NCI-H1092 treated with DMSO at 0.1 percent for 48 hours (cell line): ENCODE measurements at places on chromosomes 3 and 15.
A peak's percentile ranks its signal among the peaks of the same experiment; 100 is the strongest.

DNA sequence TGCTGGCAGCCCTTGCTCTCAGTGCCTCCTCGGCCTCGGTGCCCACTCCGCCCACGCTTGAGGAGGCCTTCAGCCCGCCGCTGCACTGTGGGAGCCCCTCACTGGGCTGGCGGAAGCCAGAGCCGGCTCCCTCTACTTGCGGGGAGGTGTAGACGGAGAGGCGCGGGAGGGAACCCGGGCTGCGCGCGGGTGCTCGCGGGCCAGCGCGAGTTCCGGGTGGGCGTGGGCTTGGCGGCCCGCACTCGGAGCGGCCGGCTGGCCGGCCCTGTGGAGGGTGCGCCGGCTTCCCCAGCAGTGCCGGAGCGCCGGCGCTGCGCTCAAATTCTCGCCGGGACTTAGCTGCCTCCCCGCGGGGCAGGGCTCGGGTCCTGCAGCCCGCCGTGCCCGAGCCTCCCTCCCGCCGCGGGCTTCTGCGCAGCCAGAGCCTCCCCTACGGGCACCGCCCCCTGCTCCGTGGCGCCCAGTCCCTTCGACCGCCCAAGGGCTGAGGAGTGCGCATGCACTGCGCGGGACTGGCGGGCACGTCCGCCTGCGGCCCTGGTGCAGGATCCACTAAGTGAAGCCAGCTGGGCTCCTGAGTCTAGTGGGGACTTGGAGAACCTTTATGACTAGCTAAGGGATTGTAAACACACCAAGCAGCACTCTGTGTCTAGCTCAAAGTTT lies 231.5 kb downstream of the EFHB start:
- DNase-seq: no peak

DNA sequence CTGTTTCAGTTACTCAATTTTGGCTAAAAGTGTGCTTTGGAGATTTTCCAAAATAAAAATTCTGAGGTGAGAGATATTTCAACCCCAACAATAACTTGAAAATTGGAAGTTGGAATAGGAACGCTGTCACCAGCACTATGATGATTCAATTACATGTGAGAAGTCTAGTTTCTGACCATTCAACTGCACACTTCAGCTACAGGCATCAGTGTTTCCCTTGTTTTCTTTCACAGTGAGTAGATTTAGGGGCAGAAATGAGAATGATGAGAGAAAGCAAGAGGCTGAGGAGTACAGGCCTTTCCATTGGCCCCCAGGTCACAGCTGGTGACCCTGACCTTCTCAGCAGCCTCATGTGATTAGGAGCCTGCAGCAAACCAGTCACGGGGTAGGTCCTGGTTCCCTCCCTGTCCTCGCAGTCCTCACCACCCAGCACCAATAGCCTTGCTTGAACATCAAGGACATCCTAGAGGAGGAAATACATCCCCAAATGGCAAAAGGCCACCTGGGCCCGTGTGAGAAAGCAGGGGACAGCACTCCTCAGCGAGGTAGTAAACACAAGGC lies 10.0 kb upstream of the FILIP1L start:
- DNase-seq: no peak

- no peak for DNase-seq
Measured at GRCh38 chr15:49751751-49752150, 130.9 kb downstream of the DTWD1 start.

DNA sequence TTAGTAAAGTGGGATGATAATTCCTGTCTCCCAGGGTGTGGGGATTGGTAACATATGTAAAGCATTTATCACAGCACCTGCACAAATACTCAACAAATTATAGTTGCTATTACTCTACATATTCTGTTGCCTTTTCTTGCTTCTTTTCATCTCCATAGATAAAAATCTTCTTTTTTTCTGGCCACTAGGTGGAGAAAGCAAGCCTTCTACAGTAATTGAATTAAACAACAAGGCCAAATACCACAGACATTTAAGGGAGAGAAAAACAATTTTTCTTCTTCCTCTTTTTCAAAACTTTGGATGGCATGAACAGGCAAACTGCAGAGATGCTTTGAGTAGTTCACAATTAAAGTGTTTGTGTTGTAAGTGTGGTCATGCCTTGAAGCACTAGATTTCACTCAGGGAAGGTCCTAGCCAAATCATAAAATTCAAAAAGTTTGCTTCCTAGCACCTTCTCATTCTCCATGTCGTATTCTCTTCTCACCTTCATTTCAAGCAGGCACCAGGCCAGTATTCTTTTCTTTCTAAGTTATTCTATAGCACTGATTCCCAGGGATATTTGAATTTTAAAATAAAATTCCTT lies 493.4 kb upstream of the TGFBR2 start:
- DNase-seq: peak; percentile 69

DNA sequence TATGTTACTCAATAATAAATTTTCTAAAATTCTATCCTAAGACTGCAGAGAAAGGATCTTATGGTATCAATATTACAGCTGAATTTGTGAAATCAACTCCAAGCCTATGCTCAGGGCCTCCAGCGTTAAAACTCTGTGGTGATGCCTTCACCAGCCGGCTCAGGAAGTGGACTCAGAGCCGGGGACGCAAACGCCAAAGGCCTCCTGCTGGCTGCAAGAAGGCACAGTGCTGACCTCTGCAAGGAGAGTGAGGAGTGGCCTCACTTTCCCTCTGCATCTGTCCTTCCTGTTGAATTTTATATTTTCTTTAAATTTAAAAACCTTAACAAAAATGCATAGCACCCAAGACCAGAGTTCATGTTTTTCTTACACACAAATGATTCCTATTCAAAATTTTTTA lies 48.5 kb downstream of the HERC2 start:
- no peak for DNase-seq

DNA sequence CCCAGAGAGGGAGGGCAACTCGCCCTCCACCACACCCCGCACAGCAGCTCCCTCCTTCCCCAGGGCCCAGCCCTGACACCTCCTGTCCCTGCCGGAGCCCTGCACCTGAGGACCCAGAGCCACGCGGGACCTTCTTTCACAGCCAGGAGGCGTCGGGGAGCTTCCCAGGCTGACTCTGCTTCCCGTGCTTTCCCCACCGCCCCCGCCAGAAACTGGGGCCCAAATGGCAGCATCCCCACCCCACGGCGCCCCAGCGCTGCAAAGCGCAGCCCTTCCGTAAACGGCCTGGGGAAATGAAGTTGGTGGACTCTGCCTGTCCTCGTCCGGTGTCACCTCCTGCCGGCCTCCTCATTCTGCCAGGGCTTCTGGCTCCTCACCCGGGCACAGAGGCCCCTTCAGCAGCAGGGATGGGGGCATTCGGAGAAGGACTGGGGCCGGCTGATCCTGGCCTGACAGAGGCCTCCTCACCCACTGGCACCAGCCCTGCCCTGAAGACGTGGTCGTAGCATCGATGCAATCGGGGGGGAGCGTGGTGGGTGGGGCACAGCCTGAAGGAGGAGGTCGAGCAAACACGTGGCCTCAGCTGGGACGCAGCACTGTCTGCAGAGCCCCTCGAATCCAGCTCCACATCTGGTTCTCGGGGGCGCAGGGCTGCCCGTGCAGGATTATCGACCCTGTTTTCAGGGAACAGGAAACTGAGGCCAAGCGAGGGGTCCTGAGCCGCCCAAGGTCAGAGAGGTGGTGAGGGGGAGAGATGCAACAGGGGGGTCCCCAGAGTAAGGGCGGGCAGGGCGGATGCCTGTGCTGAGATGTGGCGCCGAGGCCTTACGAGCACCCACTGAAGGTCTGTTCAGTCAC lies 235.4 kb downstream of the XXYLT1 start:
- DNase-seq: no peak

GRCh38 chr3:76138921-76139320 lies 353.6 kb upstream of the ZNF717 start:
- no peak for DNase-seq

DNA sequence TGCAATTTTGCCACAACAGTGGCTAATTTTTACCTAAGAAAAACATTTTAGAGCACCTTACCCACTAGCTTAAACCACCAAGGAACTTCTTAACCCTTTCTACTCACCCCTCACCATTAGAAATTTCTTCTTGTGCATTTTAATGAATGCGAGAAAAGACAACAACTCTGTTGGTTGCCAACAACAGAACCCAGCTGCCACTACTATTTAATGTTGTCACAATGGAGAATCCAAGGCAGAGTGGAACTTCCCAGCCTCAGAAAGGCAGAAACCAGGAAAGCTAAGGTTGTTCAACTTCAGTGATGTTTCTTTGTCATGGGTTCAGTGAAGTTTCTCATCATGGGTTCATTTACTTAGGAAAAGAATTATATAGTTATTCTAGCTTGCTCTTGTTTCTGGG lies 325.2 kb upstream of the ARL6 start:
- DNase-seq: no peak

- no peak for DNase-seq
Measured at GRCh38 chr3:193853511-193854219, 260.7 kb downstream of the OPA1 start.

GRCh38 chr3:18223974-18224373 lies 201.2 kb downstream of the SATB1 start:
- no peak for DNase-seq

DNA sequence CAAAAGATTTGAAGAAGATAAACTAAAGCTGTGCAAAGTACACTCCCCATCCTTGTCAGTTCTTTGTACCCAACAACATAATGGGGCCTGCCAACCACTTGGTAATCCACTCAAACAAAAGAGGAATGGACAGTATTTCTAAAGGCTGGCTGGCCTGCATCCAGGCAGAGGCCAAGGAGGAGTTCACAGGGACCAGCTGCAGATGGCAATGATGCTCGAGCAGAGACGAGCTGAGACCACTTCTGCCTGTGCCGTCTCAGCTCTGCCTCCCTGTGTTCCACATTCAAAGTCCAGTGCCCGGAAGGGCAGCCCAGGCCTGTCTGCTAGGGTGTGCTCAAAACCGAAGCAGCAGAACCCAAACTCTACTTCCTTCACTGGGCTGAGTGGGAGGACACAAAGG lies 14.3 kb downstream of the CXCR6 start:
- peak; percentile 30 for DNase-seq

- no peak for DNase-seq
Measured at GRCh38 chr3:148420242-148420641, 277.5 kb upstream of the AGTR1 start.

GRCh38 chr15:64691896-64692565 lies 83.4 kb downstream of the RBPMS2 start:
- no peak for DNase-seq

GRCh38 chr3:48140336-48140757 lies 47.9 kb downstream of the CDC25A start:
- DNase-seq: no peak

- no peak for DNase-seq
Measured at GRCh38 chr3:121957674-121958415, 63.6 kb downstream of the SLC15A2 start.

DNA sequence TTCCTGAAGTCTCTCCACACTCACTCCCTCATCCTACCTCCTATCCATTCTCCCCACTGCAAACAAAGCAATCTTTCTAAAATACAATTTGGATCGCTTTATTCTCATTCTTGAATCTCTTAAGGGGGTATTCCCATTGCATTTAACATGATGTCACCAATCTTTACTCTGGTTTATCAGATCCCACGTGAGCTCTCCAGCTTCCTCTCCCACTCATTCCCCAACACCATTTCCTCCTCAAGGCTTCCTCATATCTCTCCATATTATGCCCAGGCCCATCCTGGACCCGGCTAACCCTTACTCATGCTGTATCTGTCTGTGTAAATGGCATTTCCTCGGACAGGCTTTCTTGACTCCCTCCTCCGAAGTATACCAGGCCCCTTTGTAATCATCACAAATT lies 165.0 kb downstream of the CD47 start:
- DNase-seq: no peak

DNA sequence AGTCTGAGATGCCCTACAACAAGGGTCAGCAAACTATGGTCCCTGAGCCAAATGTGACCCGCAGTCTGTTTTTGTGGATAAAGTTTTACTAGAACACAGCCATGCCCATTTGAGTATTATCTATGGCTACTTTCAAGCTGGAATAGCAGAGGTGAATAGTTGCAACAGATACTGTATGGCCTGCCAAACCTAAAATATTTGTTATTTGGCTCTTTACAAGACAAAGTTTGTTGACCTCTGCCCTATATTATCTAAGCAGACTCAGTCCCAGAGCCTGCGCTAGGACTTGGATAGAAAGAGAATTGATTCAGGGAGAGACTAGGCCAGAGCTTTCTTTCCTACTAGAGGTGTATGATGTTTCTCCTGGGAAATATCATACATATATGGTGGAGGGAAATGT lies 81.7 kb upstream of the NMNAT3 start:
- no peak for DNase-seq

- no peak for DNase-seq
Measured at GRCh38 chr3:13792512-13793371, 87.1 kb downstream of the WNT7A start.

DNA sequence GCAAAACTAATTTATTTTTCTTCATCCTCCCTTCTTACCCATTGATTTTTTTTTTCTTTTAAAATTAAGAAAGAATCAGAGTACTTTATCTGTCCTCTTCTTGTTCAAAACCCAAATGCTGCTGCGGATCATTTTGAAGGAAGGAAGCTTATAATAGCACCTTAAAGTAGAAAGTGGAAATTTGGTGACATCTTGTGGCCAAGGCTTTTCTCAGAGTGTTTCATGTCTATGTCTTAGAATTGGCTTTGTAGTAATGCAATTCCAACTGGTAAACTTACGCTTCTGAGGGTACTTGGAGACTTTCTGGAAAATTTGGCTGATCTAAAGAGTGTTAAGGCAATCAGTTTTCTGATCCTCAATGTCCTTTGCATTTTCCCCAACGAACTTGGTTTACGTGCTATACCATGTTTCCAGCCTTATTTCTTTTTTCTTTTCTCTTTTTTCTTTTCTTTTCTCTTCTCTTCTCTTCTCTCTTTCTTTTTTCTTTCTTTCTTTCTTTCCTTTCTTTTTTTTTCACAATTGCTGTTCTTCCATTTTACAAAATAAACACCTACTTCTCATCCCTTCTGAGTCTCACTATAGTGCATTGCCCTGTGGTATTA lies 30.7 kb downstream of the C3orf38 start:
- DNase-seq: peak; percentile 18

- no peak for DNase-seq
Measured at GRCh38 chr3:131840156-131840797, 194.5 kb downstream of the CPNE4 start.
